ENCODE measurements at places on chromosomes 5 and 9. TPM values are rescaled to one million over a fixed set of nuclear protein-coding genes. Genes with fewer than 3 reads are reported as not detected.

The LHX6 gene
- polyA plus RNA-seq, result not detected

The PDGFRB gene
- 118 TPM for polyA plus RNA-seq

The MYMK gene
- not detected for polyA plus RNA-seq

The INSL4 gene
- 0.05 TPM for polyA plus RNA-seq

The SLC6A18 gene
- not detected for polyA plus RNA-seq

The STOML2 gene
- polyA plus RNA-seq, result 151 TPM

The DAPK1 gene
- 0.12 TPM for polyA plus RNA-seq

GRCh38 chr5:174189654-174190541 lies 144.4 kb downstream of the NSG2 start:
- no peak for DNase-seq

- DNase-seq, result no peak
Observed at GRCh38 chr9:77838986-77839385, 190.9 kb upstream of the GNA14 start.

DNA sequence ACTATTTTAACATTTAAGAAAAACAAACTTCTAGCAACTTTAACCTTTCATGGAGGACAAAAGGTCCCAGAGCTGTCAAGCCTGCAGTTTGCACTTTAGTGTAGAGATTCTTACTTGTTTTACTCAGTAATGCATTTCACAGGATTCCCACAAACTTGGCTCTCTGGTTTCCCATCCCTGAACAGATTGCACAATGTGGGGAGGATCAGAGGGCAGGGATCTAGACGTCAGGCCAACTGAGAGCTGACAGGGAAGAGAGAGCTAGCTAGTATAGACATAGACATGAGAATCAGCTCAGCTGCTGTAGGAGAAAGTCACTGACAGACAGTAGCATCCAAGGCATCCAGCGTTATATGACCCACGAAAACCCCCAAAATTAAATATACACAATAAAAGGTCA lies 20.9 kb upstream of the BNIP1 start:
- peak; percentile 18 for DNase-seq

- no peak for DNase-seq
Observed at GRCh38 chr5:65087154-65087553, 318.4 kb downstream of the CWC27 start.

- DNase-seq, result no peak
Observed at GRCh38 chr9:119250730-119251129, 118.5 kb downstream of the BRINP1 start.

- no peak for DNase-seq
Observed at GRCh38 chr5:62574599-62574998, 4.0 kb upstream of the LRRC70 start.

GRCh38 chr5:50763351-50763750 lies 96.9 kb downstream of the PARP8 start:
- no peak for DNase-seq

DNA sequence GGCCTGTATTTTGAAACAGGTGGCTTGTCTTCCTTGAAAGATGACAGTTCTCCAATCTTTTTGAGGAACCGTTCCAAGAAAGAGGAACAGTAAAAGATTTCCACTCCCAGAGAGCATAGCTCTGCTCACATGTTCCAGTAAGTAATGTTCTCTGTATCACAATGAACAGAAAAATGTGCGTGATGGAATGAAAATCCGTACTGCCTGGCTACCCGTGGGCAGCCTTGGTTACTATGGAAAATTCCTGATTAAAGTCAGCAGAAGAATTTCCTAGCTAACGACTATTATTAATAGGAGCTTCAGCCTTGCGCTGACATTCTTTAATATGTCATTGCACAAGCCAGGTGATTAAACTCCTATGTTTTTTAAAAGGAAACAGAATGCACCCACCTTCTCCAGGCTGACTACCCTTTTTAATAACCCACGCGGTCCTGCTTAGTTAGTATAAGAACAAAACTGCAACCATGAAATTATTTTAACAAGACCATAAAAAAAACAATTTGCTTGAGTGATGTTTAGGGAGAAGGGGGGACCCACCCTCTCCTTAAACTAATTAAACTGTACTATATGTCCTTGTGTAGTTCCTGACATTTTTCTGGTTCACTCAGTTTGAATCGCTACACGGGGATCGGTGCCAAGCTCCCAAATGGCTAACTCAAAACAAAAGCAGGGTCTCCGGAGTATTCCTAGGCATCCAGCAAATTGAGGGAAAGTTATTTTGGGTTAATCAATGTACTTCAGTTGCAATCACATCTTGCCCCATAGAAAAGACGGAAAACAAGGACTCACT lies 54.8 kb upstream of the CPEB4 start:
- no peak for DNase-seq

- no peak for DNase-seq
Observed at GRCh38 chr5:138752951-138753793, at the start of gene CTNNA1. Gene CTNNA1, plus strand, starts transcription at chr5:138753425. Its CDS starts 28,500 bp downstream, at chr5:138781925.

DNA sequence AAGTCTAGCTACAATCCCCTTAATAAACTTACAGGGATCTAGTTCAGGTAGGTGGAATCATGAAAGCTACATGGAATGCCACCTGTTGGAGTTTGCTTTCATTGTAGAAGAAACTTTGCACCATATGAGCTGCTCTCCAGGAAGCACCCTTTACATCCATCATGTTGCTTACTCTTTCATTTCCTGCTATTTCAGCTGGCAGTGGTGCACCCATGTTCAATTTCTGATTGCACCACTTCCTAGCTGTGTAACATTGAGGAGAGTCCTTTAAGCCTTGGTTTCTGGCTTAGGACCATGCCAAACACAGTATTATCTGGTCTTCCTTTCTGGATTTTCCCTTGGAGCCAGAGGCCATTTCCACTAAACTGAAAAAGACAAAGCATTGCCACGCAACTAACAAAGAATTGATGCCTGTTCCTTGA lies 123.3 kb upstream of the SLC12A2 start:
- no peak for DNase-seq
